ENCODE measurements at places on chromosomes 6 and 20.

- no peak for DNase-seq
Observed at GRCh38 chr6:89387516-89388201, 24.4 kb downstream of the RRAGD start.

DNA sequence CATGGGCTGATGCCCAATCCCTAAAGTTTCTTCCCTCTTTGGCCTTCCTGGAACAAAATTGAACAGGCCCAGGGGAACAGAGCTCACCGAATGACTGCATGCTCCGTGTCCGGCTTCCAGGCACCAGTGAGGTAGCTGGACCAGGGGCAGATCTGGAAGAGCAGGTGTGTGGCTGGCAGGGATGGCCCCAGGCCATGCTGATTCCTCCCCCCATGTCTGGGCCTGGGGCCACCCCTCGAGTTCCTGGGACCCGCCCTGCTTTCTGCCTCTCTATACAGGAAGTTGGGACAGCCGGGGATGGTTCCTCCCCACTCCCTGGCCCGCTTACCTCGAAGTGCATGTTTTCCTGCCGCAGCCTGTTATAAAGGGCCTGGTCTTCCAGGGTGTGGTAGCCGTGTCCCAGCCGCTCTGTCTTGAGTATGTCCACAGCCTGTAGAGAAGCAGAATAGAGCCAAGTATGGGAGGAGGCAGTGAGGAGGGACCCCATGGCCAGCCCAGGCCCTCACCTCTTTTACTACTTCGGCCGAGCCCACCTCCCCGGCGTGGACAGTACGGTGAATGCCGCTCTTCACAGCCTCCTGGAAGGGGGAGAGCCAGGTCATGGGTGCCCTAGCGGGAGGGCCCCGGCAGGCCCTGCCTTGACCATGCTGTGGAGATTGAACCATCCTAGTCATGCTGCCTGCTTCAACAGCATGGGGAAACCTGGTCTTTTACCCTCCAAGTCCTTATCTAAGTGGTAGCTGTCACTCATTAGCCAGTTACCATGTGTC lies 28.8 kb downstream of the ADA start:
- no peak for DNase-seq

- DNase-seq = no peak
Observed at GRCh38 chr6:63458480-63459115, 113.7 kb upstream of the LOC128125822 start.

GRCh38 chr6:42088101-42088591 lies 37.8 kb downstream of the TAF8 start:
- peak; percentile 62 for DNase-seq

GRCh38 chr20:42123981-42124473 lies 505.9 kb upstream of the CHD6 start:
- DNase-seq = no peak

DNA sequence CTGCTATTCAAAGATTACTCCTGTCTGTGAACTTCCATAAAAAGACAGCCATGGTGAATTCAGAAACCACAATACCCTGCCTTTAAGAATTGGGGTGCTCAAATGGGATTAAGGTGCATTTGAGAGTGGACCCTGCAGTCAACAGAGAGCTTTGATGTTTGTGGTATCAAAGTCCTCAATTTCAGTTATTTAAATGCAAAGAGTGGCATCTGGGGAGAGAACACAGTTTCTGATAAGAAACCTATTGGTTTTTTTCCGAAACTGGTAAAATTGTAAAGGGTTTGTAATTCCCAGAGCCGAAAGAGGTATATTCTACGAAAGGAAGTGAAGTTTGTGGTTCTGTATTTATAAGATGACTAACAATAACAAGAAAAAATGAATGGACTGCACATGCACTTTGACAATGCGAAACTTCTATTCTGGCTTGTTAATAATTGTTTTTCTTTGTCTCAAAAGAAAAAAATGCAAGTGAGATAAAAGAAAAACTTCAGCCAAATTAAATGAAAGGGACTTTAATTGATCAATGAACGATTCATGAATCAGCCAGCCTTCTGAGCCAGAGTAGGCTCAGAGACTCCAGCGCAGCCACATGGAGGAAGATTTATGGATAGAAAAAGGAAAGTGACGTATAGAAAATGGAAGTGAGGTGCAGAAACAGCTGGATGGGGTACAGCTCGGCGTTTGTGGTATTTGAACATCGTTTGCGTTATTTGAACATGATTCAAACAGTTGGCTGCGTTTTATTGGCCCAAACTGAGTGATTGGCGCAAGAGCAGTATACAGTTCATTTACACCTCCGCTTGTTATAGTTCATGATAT lies 70.5 kb upstream of the DUSP22 start:
- no peak for DNase-seq

GRCh38 chr6:71349976-71350615 lies 61.5 kb downstream of the OGFRL1 start:
- no peak for DNase-seq

GRCh38 chr6:55445648-55446204 lies 118.5 kb downstream of the GFRAL start:
- DNase-seq = peak; percentile 33

- DNase-seq = no peak
Observed at GRCh38 chr20:48154040-48154765, 368.9 kb upstream of the SULF2 start.

DNA sequence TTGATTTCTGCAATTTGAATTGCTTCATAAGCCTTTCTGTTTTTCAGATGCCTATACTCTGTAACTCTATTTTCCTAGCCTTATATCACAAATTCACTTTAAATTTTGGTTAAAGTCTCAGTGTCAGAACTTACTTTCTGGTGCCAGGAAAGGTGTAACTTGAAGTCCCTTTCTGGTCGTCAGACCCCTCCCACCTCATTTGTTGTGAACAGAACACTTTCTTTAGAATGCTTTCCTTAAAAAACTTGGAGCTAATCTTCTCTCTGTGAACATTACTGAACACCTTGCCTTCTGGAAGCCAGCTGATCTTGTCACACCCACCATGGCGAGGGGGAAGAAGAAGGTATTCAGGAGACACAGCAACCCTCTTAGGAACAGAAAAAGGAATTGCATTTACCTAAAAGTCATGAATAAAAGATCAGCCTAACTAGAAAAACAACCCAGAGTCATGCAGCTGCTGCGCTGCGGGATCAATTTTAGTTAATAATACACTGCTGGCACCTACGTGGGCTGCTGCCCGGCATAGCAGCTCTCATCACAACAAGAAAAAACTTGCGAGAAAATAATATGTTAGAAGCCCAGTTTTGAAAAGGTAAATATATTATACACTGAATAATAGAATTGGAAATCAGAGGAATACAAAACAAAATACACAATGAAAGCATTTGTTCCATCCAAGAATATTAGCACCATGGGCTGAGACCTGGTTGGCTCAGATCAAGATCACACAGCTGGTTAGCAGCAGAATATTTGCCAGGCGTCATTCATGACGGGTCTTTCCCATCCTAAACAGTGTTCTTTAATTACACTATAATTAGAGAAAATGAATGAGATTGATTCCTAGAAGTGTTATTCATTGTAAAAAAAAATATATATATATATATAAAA lies 5.8 kb upstream of the FAM217A start:
- no peak for DNase-seq

DNA sequence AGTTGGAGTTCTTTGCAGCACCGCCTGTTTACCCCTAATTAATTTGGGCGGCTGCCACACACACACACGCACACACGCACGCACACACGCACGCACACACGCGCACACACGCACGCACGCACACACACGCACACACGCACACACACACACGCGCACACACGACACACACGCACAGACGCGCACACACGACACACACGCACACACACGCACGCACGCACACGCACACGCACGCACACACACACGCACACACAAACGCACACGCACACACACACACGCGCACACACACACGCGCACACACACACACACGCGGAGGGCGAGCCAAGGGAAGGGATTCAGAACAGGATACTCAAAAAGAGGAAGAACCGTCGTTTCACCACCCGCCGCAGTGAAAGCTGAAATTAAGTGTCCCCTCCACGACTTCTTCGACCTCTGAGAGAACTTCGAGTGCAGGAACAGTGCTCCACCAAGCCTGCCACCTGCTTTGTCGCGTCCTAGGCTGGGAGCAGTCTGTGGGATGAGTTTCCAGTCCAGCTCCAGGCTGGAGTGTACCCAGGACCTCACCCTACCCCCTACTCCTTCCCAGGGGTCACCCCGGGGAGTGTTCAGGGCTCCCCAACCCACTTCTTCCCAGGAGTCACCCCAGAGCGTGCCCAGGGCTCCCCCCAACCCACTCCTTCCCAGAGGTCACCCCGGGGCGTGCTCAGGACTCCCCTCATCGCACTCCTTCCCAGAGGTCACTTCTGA lies 1.1 kb downstream of the RNASET2 start:
- DNase-seq = no peak
